ENCODE measurements at places on chromosomes 6 and 20.

DNA sequence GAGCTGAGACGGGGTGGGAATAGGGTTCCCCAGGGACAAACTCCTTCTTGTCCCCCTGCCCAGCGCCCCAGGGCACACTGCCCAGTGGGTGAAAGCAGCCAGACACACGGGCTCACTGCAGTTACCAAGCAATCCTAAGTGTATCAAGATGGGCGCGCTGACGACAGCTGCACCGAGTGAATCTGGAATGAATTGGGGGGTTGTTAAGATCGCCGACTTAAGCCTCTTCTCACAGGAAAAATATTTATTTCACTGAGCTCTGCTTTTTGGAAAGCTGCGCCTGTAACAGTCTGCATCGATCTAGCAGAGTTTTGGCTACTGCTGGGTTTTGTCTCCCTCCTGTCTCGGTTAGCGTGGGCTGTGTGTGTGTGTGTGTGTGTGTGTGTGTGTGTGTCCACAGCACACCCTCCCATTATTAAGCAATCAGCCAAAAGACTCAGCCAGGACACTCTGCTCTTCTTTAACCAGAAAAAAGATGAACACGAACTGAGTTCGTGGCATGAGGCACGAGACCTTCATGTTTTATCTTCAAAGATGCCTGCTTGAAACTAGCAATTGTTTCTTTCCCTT, 35.9 kb downstream of the RIPOR3 start:
- no peaks in the 10 kb centered on the region for H3K27me3 ChIP-seq
- no peak overlapping the region for H3K4me3 ChIP-seq
- peak overlapping the region; percentile 75 for H3K27ac ChIP-seq
- no peaks in the 10 kb centered on the region for H3K4me1 ChIP-seq

GRCh38 chr6:119326291-119327005, 23.1 kb downstream of the MAN1A1 start:
- H3K36me3 ChIP-seq = no peaks in the 10 kb centered on the region
- H3K27me3 ChIP-seq = no peaks in the 10 kb centered on the region

DNA sequence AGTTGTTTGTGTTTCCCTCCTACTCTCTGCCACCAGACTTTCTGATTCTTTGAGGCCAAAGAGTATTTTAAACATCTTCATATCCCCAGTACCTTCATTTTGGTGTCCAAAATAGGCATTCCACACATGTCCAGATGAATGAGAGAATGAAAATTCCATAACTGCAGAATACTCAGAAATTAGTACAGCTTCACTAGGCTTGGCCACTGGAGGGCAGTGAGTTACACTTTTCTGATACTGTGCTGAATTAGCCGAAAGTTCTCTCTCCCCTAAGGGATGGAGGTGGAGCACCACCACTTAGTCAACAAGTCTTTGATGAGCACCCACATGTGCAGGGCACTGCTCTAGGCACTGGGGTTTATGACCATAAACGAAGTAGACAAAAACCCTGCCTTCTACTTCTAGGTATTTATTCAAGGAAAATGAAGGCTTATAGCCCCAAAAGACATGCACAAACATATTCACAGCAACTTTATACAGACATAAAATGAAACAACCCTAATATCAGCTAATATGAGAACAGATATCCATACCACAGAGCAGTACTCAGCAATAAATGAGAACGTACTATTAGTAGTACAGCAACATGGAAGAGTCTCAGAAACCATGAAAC, 46.1 kb upstream of the TMEM217 start:
- no peak overlapping the region for H3K4me3 ChIP-seq
- H3K27me3 ChIP-seq = no peaks in the 10 kb centered on the region
- H3K4me1 ChIP-seq = no peaks in the 10 kb centered on the region
- H3K27ac ChIP-seq = no peak overlapping the region

DNA sequence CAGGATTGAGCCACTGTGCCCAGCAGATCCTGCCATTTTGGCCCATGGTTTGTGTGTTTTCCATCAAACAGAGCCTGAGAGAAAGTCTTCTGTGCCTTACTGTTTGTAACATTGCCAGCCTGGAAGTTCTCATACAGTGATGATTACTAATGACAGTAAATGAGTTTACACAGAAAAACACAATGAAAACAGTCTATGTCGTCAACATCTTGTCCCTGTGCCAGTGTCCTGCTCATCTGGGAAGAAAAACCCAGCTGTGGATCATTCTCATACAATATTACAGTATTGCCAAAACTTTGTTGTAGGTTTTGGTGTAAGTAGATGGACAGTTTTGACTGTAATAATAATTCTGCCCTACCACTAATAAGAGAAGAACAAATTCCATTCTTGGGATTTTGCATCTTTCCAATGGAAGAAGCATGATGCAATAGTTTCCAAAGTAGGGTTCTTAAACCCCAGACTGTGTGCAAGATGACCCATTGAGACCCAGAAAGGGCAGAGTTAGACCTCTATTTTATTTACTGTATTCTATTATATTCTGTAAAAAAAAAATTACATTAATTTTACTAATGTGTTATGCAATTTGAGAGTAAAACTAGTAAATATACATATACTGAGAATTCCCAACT, 135.0 kb upstream of the JARID2 start:
- H3K4me3 ChIP-seq = no peak overlapping the region
- no peaks in the 10 kb centered on the region for H3K27me3 ChIP-seq
- H3K4me1 ChIP-seq = no peaks in the 10 kb centered on the region

GRCh38 chr6:113809826-113810225, 47.3 kb upstream of the MARCKS start:
- H3K27me3 ChIP-seq = no peaks in the 10 kb centered on the region
- peaks cover 3% of the 10 kb centered on the region for H3K4me1 ChIP-seq
- no peak overlapping the region for H3K4me3 ChIP-seq
- DNase-seq = no peak

GRCh38 chr6:109197061-109197460, 101.8 kb downstream of the CEP57L1 start:
- H3K4me1 ChIP-seq = no peaks in the 10 kb centered on the region
- H3K36me3 ChIP-seq = no peaks in the 10 kb centered on the region
- no peak overlapping the region for H3K27ac ChIP-seq
- H3K27me3 ChIP-seq = peaks cover 3% of the 10 kb centered on the region
- no peak overlapping the region for H3K4me3 ChIP-seq

DNA sequence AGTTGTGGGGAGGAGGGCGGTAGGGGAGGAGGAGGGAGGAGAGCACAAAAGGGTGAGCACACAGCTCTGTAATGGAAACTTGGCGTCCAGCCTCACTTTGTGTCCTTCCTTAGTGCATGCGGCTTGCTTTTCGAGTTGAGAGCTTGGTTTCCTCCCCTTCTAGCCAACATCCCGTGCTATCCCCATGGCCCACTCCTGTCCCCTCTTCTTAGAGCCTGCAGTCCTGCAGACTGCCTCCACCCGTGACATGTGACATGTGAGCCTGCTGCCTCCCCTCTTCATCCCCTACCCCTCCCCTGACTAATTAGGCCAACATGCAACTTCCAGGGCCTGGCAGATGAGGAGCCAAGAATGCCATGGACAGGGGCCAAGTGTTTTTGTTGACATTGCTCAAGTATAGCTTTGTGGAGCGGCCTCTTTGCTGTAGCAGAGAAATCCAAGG, 63.2 kb downstream of the SLC24A3 start:
- H3K36me3 ChIP-seq = no peaks in the 10 kb centered on the region
- no peak overlapping the region for H3K4me3 ChIP-seq
- DNase-seq = no peak
- H3K27ac ChIP-seq = no peak overlapping the region
- H3K4me1 ChIP-seq = no peaks in the 10 kb centered on the region

GRCh38 chr20:20969701-20970280, 136.4 kb downstream of the LINC00237 start:
- H3K27me3 ChIP-seq = no peaks in the 10 kb centered on the region
- no peak overlapping the region for H3K4me3 ChIP-seq
- no peaks in the 10 kb centered on the region for H3K4me1 ChIP-seq
